Right ventricle myocardium inferior (tissue), 1 donor: ENCODE measurements at places on chromosomes 3 and 15. TPM values are rescaled to one million over a fixed set of nuclear protein-coding genes. Genes with fewer than 3 reads are reported as not detected.

Gene ZNF502
- total RNA-seq = 2.4 TPM

Gene SPINT1
- total RNA-seq = 2.0 TPM

Gene CHRM5
- total RNA-seq = not detected

Gene OXSM
- total RNA-seq = 14.8 TPM

Gene CCR1
- total RNA-seq = 3.8 TPM

GRCh38 chr3:86930831-86931230 is 60.1 kb downstream of the VGLL3 start:
- no peak for DNase-seq

DNA sequence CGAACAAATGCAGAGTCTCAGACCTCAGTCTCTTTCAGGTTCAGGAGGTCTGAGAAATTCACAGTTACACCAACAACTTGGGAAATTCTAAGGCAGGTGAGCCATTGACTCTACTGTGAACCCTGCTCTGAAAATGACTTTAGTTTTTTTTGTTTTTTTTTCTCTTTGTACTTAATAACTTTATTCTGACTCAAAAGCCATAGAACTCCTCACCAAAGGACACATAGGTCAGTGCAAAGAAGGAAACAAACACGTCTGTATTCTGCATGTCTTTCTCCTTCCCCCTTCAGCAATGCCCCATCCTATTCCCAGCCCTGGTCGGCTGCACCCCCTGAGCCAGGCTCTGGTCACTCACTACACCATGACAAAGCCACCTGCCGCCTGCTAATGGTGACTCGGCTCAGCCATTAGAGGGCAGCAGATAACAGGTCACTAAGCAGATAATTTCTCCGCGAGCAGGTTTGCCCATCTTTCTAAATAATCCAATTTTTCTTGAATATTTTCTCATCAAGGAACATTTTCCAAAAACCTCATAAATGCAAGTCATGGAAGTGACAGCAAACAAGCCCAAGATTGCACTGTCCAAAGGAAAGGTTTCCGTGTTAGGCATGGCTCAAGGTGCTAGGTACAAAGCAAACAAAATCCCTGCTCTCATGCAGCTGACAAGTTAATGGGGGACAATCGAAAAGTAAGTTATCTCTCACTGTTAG is 37.7 kb downstream of the TM4SF4 start:
- DNase-seq = peak; percentile 67

DNA sequence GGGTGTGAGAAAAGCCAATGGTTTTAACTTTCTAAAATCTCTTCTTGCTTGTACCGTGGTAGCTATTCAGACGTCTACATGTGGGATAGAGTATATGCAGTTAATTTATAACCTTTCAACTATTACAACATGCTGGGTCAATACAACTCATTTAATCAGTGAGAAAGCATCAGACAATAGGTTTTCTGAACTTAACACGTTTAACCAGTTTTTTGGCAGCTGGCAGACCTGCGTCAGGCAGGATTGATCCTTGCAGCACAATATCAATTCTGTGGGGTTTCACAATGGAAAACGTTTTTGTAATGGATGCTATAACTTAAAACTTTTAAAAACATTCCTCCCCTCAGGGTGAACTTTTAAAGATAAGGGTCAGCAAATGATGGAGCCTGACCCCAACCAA is 6.5 kb downstream of the GNB5 start:
- DNase-seq = no peak

DNA sequence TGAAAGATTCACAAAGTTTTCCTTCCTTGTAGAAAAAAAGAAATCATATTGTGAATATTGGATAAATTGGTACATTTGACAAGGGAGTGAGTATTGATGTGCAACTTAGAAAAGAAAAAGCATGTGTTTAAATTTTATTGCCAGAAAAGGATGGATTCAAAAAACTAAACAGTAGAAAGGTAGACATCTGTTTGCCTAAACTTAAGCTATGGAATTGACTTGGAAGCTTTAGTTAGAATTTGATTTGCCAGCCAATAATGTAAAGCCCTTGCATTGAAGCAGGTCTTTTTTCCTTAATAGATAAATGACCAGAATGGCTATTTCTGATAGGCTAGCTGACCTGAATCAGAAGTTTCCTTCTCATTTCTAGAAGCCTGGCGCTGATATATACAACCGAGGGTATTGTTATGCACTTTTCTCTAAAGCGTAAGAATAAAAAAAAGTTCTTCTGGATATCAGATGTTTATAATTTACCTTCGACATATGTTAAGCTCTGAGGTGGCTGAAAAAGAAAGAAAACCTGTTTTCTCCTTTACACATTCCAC is 4.2 kb downstream of the RARB start:
- DNase-seq = no peak

DNA sequence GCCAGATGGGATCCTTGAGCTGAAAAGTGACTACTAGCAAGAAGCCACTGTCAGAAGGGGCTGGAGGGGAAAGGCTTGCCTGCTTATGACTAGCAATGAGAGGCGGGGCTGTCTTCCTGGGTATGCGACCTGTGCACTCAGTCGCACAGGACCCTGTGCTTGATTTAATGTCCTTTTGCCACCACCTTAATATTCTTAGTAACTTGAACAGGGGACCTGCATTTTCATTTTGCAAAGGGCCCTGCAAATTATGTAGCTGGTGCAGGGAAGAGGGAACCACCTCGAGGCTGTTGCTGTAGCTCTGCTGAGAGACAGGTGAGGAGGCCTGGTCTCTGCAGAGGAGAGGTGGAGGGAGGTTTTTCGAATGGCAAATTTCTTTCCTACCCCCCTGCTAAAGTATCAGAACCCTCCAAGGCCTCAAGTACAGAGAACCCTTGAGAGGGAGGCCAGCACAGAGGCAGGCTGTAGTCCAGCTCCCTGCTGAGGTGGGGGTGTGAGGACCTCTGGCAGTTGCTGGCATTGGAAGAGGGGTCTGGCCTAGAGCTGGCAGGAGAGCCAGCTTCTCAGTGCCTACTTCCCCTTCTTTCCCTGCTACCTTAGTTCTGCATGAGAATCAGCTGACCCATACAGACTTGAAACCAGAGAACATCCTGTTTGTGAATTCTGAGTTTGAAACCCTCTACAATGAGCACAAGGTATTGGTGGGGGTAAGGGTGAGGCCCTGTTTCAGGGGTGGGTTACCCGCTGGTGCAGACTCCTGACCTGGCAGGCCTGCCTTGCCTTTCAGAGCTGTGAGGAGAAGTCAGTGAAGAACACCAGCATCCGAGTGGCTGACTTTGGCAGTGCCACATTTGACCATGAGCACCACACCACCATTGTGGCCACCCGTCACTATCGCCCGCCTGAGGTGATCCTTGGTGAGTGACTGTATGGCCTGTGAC is 11.4 kb downstream of the CLK3 start:
- DNase-seq = no peak

DNA sequence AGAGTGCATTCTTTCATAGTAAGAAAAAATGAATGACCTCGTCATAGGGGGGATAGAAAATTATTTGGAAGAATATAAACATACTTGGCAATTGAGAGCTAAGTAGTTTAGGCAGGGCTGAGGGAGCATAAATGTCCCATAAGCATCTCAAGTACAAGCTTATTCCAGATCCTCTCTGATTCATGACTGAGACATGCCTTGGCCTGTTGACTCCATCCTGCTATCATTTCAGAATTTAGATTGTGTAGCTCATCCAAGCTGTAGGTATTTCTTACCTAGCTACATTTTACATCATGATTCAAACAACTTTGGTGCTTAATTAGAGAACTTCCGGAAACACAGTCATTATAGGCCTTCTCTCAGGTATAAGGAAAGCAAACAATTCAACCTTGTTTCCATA is 12.3 kb downstream of the POGLUT1 start:
- DNase-seq = no peak

DNA sequence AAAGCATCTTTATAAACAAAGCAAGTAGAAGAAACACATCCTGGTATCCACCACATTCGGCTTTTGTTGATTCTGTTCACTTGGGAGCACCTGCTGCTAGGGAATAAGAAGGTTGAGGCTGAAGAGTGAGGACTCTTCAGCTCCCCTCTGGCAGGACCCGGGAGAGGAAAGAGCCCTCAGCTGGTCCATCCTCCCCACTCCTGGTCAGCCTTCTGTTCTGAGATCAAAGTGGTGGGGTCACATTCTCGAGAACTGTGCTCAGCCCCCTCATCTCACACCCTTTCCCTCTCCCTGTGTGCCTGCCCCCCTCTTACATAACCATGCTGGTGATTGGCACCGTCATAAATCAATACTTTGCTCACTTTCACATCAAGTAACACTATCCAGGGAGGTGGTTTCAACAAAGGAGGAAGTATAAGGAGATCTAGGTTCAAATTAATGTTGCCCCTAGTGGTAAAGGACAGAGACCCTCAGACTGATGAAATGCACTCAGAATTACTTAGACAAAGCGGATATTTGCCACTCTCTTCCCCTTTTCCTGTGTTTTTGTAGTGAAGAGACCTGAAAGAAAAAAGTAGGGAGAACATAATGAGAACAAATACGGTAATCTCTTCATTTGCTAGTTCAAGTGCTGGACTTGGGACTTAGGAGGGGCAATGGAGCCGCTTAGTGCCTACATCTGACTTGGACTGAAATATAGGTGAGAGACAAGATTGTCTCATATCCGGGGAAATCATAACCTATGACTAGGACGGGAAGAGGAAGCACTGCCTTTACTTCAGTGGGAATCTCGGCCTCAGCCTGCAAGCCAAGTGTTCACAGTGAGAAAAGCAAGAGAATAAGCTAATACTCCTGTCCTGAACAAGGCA is at the start of gene NR1I2:
NR1I2 (plus strand) TSS at position 772 of the 869 bp plus-strand sequence.
- DNase-seq = no peak

DNA sequence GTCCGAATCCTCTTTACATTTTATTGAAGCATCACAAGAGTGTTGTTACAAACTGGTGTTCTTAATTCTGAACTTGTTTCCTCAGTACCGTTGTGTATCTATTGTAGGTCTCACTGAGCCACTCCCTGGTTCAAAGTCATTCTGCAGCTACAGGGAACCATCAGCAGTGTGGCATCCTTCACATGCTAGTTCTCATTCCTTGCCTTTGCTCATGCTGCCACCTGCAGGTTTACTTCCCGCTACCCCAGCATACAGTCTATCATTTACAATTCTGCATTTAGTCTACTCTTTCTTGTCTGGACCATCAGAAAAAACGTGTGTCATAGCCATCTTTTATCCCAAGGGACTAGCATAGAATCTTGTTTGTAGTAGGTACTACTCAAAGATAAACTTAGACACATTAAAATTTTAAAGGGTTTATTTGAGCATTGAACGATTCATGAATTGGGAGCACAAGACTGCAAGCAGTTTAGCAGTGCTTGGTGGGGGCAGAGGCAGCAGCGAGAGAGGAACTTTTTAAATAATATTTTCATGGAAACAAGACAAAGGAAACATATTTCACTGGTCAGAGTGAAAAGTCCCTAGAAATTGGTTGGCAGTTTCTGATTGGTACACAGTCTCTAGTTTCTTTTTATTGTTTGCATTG is 402.1 kb downstream of the CADM2 start:
- peak; percentile 5 for DNase-seq

DNA sequence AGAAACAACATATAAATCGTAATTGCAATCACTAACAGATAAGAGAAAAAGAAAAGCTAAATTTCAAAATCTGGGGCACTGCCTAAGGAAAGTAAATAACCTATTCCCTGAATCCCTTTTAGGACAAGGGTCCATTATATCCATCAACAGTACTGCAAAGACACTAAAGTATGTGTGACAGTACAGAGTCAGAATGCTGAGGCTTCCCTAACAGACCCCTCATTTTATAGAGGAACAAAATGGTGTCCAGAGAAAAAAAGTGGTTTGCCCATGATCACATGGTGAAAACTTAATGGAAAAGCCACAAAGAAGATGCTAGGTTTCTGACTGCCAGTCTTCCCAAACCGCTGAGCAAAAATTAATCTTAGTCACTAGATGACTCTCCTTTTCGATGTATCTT is 93.8 kb downstream of the DHX30 start:
- DNase-seq = no peak

DNA sequence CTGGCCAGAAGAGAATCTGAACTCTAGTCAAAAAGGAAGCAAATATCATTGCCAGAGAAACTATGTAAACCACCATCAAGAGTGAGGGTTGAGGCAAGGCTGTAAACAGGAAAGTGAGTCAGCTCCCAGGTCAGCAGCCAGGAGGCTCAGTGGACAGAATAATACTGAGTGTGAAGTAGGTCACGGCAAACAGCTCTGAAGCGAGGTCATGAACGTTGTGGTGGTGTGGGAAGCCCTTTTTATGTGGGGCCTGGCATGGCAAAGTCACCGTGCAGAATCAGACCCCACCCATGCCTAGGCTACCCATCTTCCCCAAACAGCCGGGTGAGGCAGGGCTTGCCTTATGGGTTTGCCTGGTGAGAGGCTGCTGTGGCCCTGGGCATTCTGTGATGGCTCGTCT is 43.9 kb downstream of the THBS1 start:
- DNase-seq = peak; percentile 68

- no peak for DNase-seq
Observed at GRCh38 chr3:159892171-159892795, 96.4 kb upstream of the IL12A start.

GRCh38 chr15:38254051-38254883 is 1.6 kb downstream of the SPRED1 start:
- no peak for DNase-seq

- no peak for DNase-seq
Observed at GRCh38 chr3:126951561-126951960, 31.4 kb upstream of the PLXNA1 start.

DNA sequence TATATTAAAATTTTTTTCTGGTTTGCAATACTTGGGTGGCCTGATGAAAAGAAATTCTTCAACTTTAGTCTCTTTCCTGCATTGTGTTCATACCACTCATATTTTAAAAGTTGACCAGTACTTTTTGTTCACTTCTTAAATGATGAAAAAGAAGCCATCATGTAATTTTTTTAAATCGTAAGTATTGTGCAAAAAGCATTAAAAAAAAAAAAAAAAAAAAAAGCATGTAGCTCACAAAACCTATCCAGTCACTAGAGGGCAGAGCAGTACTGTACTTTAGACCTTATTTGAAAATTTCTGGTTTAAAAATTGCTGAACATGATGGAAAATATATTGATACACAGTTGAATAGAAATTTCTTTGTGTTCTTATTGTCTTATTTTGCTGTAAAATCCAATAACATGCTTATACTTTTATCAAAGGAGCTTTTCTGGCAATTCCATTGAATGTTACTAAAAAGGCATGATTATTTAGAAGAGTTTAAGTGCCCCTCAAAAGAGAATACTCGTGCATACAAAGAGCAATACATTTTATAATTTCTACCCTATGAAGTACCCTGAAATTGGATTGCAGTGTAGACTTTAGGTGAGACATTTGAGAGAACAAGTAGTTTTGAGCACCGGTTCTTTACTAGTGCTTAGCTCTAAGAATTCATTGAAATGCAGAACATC is 137.7 kb downstream of the BBX start:
- DNase-seq = no peak

DNA sequence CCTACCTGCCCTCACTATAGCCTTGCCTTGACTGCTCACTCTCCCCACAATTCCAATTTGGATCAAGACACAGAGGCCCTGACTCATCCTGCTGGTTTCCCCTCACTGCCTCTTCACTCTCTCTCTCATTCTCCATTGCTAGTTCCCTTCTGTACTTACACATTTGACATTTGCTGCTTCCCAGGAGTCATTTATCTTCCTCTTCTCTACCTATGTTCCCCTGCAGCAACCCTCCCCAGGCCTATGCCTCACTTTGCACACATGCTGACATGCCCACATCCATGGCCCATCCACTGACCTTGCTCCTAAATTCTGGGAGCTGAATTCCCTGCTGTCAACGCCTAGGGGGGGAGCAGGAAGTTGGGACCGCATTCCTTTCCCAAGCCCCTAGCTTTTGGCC is 82.2 kb downstream of the SRGAP3 start:
- no peak for DNase-seq

GRCh38 chr3:197736010-197736490 is 654 bp downstream of the RUBCN start:
- DNase-seq = peak; percentile 72
